Activated CD8-positive, alpha-beta memory T cell treated with anti-CD3 and anti-CD28 coated beads, Interleukin-2, amount 10 ng/mL, durations not matched to agents 7 days and 5 days (primary cell): ENCODE measurements at places on chromosomes 12 and 14. TPM values are rescaled to one million over a fixed set of nuclear protein-coding genes. Genes with fewer than 3 reads are reported as not detected.
A peak's percentile ranks its signal among the peaks of the same experiment; 100 is the strongest.

NGB gene
- total RNA-seq = not detected

MGST1 gene
- not detected for total RNA-seq

SERPINA12 gene
- total RNA-seq = not detected

TRIM9 gene
- total RNA-seq = 0.56 TPM

KRT80 gene
- not detected for total RNA-seq

SPIC gene
- not detected for total RNA-seq

SRRM4 gene
- total RNA-seq = not detected

RTL1 gene
- total RNA-seq = not detected

DNA sequence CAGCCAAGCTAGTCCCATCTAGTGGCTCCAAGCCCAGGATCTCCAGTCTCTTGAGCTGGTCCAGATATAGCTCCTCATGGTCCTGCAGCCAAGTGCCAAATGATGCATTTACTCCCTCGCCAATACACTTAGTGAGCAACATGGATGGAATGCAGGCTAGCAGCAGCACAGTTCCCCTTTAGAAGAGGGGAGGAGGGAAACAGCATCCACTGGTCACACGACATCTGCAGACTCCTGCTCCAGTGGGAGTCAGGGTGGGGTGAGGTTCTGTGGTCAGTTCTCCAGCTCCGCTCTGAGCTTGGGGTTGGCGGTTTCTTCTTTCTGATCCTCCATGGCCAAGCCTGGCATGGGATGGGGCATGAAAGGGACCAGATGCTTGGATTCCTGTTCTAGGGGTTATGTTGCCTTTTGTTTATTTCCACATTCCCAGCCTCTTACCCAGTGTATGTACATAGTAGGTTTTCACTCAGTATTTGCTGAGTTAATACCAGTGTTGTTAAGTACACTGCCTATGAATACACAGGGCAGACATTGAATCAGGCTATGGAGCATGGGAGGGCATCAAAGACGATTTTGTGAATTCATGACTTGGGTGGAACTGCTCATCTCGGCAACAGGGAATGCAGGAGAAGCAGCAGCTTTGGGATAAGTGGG is 57.3 kb downstream of the GALNT16 start:
- H3K4me3 ChIP-seq = no peak overlapping the region
- no peak overlapping the region for H3K27ac ChIP-seq
- no peaks in the 10 kb centered on the region for H3K4me1 ChIP-seq
- no peaks in the 10 kb centered on the region for H3K36me3 ChIP-seq
- peak; percentile 19 for DNase-seq

DNA sequence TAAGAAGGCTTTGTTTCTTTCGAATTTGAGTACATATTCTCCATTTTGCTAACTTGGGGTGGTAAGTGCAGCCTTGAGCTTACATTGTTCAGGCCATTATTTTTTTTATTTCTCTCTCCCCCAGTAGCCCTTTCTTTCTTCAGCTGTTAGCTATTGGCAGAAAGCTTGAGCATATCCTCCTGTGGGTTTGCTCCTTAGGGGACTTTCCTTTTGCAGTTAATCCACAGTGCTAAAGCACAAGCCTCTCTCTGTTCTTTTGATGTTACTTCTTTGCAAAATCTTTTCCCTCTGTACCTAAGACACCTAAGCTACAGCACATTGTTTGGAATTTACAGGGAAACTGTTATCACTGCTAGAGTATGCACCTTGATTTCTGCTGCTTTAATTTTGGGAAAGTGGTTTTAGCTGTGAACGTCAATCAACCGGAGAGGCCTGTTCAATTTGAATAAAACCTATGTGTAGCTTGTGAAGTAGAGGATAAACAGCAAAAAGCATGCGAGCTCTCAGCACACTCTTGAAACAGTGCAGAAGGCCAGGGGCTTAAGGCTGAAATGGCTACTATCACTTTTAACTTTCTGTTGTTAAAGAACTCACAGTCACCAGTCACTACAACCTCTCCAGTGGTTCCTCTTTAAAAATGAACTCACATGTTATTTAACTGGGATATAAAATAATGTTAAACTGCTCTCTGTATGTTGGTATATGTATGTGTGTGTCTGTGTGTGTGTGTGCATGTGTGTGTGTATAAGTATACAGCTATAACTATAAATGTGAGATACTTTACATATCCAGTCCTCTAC is 139.2 kb downstream of the PDZRN4 start:
- DNase-seq = no peak
- H3K4me3 ChIP-seq = no peak overlapping the region
- no peaks in the 10 kb centered on the region for H3K4me1 ChIP-seq
- H3K27me3 ChIP-seq = no peaks in the 10 kb centered on the region
- H3K36me3 ChIP-seq = no peaks in the 10 kb centered on the region

DNA sequence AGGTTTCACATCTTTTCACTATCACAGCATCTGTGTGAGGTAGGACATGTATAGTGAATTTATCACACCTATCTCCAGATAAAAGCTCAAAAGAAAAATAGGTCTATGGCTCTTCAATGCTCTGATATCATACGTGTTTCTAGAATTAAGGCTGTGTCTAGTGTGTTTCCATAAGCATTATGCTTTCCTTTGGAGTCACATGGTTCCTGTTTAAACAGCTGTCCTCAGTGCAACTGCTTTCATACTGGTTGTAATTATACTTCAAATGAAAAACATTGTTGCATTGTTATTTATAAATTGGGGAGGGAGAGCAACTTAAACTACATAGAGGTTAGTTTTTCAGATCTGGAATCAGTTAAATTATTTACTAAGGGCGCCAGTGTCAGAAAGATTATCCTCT is 151.6 kb downstream of the SYT1 start:
- no peak overlapping the region for H3K27ac ChIP-seq
- H3K36me3 ChIP-seq = no peaks in the 10 kb centered on the region

DNA sequence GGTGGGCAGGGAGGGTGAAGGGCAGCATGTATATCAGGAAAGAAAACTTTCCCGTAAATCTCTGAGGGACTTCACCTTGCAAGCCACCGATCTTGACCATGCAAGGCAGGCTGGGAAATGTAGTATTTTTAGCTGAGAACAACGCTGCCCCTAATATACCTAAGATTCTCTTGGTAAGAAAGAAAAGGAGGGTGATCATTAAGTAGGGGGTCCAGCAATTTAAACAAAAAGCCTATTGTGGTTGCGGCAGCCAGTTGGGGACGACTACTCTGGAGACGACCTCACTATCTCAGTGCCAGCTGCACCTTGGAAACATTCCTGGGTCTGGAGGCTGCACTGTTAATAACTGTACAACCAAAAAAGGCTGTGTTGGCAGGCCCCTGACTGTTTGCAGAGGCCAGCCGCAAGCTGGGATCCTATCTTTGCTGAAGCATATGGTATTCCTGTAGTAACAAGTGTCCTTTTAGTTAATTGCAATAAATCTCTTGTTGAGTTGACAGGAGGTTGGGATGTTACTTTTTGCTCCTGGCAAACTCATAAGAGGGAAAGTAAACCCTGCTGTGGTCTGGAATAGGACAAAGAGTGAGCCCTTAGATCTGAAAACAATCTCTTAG is 6.4 kb downstream of the APOLD1 start:
- no peak for DNase-seq
- no peak overlapping the region for H3K4me3 ChIP-seq
- H3K36me3 ChIP-seq = no peaks in the 10 kb centered on the region
- H3K27ac ChIP-seq = no peak overlapping the region
- peaks cover 19% of the 10 kb centered on the region for H3K4me1 ChIP-seq
- H3K27me3 ChIP-seq = no peaks in the 10 kb centered on the region

- H3K4me1 ChIP-seq = peaks cover 14% of the 10 kb centered on the region
- peaks cover 3% of the 10 kb centered on the region for H3K36me3 ChIP-seq
- no peak overlapping the region for H3K4me3 ChIP-seq
- peak; percentile 56 for DNase-seq
- no peak overlapping the region for H3K27ac ChIP-seq
Observed at GRCh38 chr12:110199339-110200123, 75.4 kb downstream of the IFT81 start.

- H3K4me3 ChIP-seq = no peak overlapping the region
- no peak for DNase-seq
- no peaks in the 10 kb centered on the region for H3K4me1 ChIP-seq
- no peaks in the 10 kb centered on the region for H3K27me3 ChIP-seq
- H3K36me3 ChIP-seq = no peaks in the 10 kb centered on the region
Observed at GRCh38 chr14:31692376-31692781, 131.2 kb downstream of the NUBPL start.

DNA sequence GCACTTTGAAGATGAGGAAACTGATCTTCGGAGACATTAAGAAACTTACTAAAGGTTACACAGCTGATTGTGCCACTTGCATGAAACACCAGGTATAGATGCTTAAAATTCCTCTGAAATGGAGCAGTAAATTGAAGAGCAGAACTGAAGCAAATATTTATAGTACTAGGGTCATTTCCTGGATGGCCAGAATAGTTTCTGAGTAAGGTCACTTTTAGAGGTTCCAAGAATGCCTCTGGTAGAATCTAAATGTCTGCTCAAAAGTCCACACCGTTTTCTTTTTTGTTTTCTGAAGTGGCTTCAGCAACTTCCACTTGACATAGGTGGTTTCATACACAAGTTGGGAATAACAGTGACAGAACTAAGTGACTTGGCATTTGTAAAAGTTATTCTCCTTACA is 19.4 kb downstream of the TPH2 start:
- DNase-seq = no peak
- H3K36me3 ChIP-seq = no peaks in the 10 kb centered on the region
- H3K4me3 ChIP-seq = no peak overlapping the region
- no peak overlapping the region for H3K27ac ChIP-seq
- peaks cover 37% of the 10 kb centered on the region for H3K27me3 ChIP-seq

DNA sequence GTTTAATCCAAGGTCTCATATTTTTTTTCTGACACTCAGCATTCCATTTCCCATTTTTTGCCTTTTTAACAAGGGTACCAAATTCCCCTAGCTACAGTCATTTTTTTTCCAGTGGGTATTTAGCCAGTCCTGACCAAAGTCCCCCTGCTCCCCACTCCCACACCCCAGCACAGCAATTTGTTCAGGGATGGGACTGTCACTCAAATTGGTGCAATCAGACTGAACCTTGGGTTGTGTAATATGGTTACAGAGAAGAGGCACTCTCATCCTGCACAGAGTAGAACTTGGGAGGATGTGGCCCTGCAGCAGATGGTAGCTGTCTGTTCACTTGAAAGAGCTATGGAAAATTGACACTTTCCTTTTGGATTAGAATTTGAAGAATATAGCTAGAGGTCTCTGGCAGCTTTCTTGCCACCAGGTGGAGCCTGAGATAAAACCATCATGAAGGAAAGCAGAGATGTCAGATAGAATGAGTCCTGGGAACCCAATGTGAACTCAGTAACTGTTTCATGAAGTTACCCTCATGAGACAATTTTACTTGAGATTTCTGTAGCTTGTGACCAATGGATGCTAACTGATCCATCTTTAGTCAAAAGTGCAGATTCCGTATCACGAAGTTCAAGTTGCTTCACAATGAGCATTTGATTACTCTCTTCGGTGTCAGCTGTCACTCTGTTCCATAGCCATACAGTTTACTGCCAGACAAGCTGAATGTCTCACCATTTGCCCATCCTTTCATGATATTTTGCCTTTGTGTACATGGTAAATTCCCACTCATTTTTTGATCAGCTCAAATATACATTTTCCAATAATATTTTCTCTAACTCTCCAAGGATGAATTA is 394.0 kb upstream of the SYT1 start:
- no peak overlapping the region for H3K27ac ChIP-seq
- DNase-seq = no peak
- no peaks in the 10 kb centered on the region for H3K4me1 ChIP-seq
- H3K4me3 ChIP-seq = no peak overlapping the region

DNA sequence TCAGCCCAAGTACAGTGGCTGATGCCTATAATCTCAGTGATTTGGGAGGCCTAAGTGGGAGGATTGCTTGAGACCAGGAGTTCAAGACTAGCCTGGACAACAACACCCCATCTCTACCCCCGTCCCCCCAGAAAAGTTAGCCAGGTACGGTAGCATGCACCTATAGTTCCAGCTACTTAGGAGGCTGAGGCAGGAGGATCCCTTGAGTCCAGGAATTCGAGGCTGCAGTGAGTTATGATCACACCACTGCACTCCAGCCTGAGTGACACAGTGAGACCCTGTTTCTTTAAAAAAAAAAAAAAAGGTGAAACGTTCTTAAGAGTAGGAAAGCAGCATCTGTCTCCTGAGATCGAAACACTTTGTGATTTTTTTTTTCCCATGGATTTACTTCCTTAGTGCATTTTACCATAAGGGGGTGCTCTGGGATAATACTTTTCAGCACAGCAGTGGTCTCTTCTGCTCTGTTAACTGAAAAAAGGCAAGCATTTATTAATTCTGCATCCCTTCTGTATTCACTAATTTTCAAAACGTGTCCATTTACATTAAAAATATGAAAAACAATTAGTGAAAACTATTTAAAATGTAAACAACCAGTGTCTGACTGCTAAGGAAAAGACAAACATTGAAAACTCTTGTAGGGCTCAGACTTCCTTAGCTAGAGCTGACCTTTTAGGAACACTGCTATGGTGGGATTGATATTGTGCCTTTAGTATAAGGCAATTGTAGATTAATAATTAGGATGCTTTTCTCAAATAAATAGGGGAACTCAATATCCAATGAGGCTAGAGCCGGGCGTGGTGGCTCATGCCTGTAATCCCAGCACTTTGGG is 31.2 kb upstream of the USP44 start:
- H3K4me1 ChIP-seq = no peaks in the 10 kb centered on the region
- H3K27me3 ChIP-seq = peaks cover 10% of the 10 kb centered on the region
- H3K4me3 ChIP-seq = no peak overlapping the region

GRCh38 chr14:38490273-38490672 is 234.4 kb upstream of the CLEC14A start:
- DNase-seq = no peak
- H3K4me1 ChIP-seq = no peaks in the 10 kb centered on the region
- no peak overlapping the region for H3K4me3 ChIP-seq
- no peaks in the 10 kb centered on the region for H3K36me3 ChIP-seq
- no peak overlapping the region for H3K27ac ChIP-seq
